ENCODE measurements at places on chromosomes 3 and 15. TPM values are rescaled to one million over a fixed set of nuclear protein-coding genes. Genes with fewer than 3 reads are reported as not detected.

The PIF1 gene
- total RNA-seq, result 5.4 TPM

The C15orf62 gene
- total RNA-seq, result 0.45 TPM

The DUOXA2 gene
- total RNA-seq, result not detected

The PARP9 gene
- total RNA-seq, result 67.5 TPM

The LXN gene
- 39.6 TPM for total RNA-seq

The SERINC4 gene
- total RNA-seq, result not detected

The KLHL40 gene
- not detected for total RNA-seq

The CNTN4 gene
- 3.3 TPM for total RNA-seq

The TRAT1 gene
- total RNA-seq, result not detected

The FMN1 gene
- total RNA-seq, result 3.6 TPM

The RTP4 gene
- 16.6 TPM for total RNA-seq

The OPA1 gene
- 51.9 TPM for total RNA-seq

DNA sequence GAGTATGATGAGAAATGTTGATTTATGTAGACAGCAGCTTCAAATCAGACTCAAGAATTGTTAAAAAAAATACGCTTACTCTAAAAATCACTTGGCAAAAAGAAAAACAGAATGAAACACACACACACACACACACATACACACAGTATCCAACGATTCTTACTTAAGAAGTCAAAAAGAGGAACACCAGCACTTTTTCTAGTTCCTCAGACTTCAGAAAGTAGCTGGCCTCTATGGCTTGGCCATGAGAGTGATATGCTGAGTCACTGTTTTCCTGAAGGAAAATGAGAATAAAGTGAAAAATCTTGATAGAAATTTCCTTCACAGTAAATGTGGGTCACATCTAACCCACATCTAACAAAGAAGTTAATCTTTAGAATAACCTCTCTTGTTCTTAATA, 22.1 kb downstream of the CNTN3 start:
- DNase-seq, result no peak

GRCh38 chr3:188239577-188239976, 85.6 kb downstream of the LPP start:
- DNase-seq, result no peak

GRCh38 chr3:116186049-116186448, 259.2 kb downstream of the LSAMP start:
- no peak for DNase-seq

DNA sequence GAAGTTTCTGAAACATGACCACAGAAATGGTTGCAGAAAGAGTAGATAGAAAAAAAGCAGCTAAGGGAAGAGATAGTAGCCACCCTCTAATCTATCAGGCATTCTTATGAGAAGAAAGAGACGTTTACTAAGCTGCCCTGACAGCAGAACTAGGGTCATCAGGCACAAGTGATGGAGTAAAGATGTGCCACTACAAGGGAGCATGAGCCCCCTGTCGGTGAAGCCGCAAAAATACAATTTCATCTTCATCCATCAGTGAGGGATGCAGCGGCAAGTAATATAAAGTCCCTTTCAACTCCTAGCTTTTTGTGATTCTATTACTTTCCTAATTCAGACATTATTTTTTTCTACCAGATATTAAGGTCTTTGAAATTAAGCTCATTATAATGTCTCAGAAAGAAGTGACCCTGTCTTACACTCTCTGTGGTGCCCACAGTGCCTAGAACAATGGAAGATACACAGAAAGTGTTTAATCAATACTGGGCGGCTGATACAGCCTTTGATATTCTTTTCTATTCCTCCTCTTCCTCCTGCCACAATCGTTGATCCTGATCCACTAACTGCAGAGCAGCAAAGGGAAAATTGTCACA, 651.6 kb downstream of the NTRK3 start:
- DNase-seq, result peak; percentile 22

DNA sequence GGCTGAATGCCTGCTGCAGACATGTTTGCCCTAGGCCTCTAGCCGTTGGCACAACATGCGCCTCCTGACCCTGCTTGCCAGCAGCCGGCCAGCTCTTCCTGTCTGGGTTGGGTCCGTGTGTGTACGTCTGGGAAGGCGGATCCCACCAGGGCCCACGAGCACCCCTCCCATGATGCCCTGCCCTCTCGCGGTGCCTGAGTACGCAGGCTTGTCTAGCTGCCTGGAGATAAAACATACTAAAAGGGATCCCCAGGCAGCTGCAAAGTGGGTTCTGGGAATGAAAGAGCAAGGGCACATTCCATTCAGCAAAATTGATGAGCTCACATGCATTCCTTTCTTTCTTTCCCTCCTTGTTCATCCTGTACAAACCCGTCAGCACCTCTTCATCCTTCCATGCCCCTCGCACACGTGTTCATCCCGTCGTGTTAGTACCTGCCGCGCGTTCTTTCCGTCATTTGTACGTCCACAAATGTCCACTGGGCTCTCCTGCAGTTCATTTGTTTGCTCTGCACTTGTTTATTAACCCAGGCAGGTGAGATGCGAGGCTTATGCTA, 74.3 kb downstream of the FBLN2 start:
- no peak for DNase-seq

DNA sequence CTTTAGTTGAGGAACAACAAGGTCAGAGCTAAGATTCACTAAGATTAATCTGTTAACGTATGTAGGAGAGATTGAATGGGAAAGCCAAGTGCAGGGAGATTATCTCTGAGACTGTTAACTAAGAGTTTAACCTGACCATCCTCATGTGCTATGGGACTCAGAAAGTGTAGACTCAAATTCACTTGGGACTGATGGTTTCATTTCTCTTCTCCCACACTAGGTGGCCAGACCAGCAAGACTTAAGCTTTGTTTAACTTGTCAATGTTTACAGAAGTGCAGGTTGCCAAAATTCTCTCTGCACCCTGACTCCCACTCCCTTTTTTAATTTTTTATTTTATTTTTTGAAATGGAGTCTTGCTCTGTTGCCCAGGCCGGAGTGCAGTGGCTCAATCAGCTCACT, 6.3 kb upstream of the HEXA start:
- DNase-seq, result peak; percentile 15

DNA sequence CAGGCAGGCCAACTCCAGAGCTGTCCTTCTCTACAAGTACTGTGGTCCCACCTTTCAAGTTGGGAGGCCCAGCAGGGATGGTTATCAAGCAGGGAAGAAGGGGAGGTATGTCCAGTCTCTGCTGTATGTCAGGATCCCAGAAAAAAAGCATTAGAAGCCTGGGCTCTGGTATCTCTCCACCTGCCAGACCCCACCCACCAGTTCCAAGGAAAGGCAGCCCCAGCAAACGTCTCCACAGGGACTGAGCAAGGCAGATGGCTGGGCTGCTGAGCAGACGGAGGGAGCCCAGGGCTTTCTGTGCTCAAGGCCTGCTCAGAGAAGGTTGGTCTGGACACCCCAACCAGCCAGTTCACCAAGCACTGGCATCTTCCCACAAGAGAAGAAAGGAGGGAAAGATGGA, 287.8 kb downstream of the XXYLT1 start:
- no peak for DNase-seq

DNA sequence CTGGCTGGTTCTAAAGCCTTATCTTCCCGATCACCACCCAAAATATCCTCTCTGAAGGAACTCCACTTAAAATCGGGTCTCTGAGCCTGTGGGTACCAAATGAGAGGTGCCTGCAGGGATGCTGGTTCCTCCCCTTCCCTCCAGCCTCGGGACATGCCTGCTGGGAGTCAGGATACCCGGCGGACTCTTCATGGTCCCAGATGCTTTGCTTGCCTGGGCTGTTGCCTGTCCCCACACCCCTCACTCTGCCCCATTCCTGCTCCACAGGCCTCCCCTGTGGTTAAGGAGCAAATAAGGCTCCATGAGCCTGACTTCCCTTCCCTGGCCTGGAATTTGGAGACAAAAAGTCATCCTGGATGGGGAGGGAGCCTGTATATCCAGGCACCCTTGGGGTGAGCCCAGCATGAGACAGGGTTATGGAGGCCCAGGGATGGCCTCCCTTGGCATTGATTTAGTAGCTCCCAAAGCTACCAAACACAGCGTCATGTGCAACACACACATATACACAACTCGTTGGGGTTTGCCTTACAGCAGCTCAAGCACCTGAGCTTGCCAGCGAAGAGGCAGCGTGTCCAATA, 12.3 kb upstream of the CORO2B start:
- no peak for DNase-seq

DNA sequence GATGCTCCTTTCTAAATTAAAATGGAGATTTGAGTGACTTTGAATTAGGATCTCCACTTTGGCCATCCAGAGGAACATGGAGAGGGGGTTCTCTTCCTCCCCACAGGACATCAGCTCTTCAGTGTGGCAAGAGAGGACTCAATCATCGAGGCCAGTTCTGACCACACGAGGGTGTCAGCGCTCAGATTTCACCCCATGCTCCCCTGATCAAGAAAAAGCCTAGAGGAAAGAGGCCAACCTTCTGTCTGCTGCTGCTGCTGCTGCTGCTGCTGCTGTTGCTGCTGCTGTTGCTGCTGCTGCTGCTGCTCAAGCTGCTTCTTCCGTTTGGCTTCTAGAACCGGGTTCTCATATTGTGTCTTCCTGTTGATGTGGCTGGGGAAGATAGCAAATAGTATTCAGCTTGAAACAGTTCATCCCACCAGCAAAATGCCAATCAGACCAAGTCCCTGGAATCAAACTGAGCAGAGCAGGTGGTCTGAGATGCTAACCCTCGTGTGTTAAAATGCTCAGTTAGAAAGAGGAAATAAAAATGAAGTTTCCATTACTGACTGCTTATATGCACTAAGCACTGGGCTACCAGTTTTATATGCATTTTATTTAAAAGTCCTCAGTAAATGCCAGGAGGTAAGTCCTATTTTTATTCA, 599.0 kb downstream of the MAGI1 start:
- DNase-seq, result peak; percentile 45

GRCh38 chr3:168472783-168473182, 377.1 kb upstream of the GOLIM4 start:
- no peak for DNase-seq

GRCh38 chr3:184050217-184050847, 2.5 kb upstream of the HTR3C start:
- no peak for DNase-seq

GRCh38 chr3:56323986-56324420, 144.3 kb downstream of the ERC2 start:
- peak; percentile 62 for DNase-seq

DNA sequence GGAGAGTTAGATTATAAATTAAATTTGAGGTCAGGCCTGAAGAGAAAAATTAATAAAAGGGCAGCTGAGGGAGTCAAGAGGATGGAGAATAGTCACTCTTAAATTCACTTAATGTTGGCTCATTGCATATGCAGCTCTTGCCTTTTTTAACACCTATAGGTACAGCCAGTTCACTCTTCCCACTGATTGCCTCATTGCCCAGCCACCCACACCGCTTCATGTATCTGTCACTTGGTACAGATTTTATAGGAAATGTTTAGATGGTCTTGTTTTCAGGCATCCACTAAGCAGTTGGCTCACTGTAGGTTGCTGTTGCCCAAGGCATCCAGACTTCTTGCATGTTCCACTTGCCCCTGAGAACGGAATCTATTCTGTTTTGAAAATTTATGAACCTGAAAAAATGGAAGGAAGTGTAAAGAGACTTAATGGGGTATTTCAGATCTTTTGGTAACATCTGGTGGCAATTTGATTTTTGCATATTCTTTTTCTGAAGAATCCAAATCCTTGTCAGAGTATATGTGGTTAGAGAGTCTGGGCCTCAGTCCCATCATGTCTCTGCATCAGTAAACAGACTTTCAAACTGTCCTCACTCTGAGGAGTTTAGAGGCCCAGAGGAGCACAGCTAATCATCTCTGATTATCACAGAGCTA, 151.9 kb downstream of the RBPMS2 start:
- no peak for DNase-seq

DNA sequence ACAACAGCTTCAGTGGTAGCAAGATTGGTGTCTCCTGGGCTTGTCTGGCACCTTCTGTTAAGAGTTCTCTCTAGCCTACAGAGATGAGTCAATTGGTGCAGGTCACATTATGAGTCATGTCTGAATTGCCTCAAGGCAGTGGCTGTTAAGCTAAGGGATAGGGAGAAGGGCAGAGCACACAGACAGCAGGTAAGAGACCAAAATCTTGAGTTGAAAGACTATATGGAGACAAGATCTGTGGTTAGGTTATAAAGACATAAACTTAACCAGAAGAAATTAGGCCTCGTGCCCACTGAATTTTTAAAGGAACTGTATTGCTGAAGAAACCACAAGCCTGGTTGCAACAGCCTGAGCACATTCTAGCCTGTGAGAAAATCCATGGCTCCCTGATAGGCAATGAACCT, 19.2 kb upstream of the KPNA1 start:
- DNase-seq, result peak; percentile 82

- DNase-seq, result no peak
Measured at GRCh38 chr15:99239545-99240198, 9.7 kb downstream of the TTC23 start.

- DNase-seq, result no peak
Measured at GRCh38 chr15:63891768-63892133, 58.0 kb upstream of the HERC1 start.

GRCh38 chr3:123067689-123068600, 1.1 kb downstream of the PDIA5 start:
- no peak for DNase-seq

- no peak for DNase-seq
Measured at GRCh38 chr3:98764472-98764884, 1.3 kb downstream of the ST3GAL6 start.

DNA sequence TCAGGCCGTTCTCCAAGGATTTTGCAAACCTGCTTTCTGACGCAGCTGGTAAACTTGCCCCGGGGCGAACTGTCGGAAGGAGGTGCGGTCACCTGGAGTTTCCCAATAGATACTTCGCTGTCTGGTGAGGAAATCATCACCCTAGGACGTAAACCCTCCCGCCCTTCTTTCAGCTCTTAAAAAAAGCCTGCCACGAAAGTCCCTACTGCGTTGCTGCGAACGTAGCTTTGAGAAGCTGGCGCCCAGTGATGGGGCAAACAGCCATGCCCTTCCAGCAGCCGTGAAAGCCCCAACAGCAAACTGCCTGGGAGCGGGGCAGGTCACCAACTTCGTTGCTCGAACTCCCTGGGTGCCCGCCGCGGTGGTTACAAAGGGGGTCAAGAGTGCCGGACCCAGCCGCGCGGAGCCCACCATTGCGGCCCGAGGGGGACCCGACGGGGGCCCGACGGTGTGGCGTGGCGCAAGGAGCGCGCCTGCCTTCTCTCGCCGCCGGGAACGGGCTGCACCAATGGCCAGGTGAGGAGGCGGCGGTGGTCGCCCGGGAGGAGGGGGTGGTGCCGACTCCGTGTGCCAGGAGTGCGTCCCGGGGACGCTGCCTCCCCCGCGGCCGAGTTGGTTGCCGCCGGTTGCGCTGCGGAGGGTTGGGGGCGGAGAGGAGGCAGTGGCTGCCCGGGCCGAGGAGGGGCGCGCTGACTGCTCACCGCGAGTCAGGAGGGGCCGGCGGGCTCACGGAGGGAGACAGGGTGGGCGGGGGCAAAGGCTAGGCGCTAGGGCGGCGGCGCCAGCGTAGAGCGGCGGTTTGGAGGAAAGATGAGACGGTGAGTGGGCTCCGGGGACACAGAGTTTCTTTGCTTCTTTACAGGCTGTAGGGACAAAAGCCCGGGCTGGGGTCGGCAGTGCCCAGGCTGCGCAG, at the start of gene PHLDB2:
PHLDB2 (plus strand) TSS at position 205 of the 913 bp plus-strand sequence. CDS start 24,813 bp downstream, outside the sequence.
- DNase-seq, result peak; percentile 71

DNA sequence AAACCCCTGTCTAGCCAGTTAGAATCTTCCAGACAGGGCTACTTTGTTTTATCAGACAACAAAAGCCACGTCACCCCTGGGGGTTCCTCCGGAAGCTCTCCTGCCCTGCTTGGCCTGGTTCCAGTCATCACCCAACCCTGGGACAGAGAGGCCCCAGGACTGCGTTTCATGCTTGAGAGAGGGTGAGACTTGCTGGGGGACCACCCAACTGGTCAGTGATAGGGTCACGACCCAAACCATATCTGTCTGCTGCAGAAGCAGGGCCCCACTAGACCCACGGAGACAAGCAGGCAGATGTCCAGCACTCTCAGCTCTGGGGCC, 1.2 kb downstream of the NT5DC2 start:
- no peak for DNase-seq

Data from H4 (cell line).